ENCODE measurements at places on chromosomes 6 and 20.

DNA sequence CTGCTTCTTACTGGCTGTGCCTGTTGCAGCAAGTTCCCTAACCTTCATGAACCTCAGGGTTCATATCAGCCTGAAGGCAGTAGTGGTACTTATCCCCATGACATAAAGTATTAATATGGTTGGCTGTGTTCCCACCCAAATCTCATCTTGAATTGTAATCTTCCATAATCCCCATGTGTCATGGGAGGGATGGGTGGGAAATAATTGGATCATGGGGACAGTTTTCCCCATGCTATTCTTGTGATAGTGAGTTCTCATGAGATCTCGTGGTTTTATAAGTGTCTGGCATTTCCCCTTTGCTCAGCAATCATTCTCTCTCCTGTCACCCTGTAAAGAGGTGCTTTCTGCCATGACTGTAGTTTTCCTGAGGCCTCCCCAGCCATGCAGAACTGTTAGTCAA lies 61.8 kb downstream of the FAM229B start:
- DNase-seq, result no peak

DNA sequence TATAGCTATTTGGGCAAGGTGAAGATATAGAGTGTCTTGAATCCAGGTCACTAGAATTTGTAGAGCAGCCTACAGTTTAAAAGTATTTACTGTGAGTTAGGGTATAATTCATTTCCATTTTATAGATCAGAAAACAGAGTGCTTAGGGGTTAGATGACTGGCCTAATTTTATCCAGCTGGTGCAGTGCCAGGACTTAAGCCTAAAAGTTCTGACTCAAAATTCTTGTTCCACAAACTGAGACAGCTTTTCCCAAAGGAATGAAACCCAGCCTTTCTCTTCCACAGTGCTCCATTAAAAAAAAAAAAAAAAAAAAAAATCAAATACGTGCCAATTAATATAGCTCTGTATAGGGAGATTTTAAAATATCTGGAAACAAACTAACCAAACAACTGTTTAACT lies 441.0 kb upstream of the MARCKS start:
- DNase-seq, result no peak

GRCh38 chr6:84052883-84053241 lies 19.3 kb downstream of the MRAP2 start:
- no peak for DNase-seq

GRCh38 chr6:15434263-15434662 lies 188.4 kb downstream of the JARID2 start:
- DNase-seq, result no peak

DNA sequence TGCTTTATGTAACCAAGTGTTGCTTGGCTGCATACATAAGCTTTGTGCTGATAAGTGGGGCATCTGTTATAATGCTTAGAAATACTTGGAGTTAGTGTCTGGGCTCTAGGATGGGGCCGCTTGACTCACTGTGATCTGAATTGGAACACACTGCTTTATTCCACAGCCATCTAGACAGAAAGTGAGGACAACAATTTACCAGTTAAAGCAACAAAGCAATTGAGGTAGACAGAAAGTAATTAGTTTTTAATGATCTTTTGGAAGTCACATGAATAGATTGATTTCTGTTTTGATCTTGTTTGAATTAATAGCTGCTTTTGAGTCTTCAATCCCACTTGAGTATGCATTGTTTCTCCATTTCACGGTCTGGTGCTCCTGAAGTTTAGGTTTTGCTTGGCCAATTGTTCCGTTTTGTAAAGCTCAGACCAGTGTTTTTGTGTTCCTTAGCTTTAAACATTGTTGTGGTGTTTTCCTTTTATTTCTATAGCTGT lies 157.5 kb downstream of the TRMT11 start:
- DNase-seq, result no peak

DNA sequence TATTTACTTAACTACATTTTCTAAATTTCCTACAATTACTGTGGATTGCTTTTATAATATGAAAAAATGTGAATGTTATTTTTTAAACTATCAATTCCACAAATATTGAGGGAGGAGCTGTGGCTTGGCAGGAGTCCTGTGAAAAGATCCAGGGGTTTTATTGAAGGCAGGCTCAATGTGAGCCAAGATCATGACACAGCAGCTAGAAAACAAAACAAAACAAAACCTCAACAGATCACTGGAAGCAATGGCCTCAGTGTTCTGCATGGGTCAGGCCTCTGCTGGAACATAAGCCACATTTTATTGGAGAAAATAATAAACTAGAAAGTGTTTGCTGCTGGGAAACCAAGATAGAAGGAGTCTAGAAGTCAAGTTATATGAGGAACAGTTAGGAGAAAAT lies 19.4 kb upstream of the RCAN2 start:
- DNase-seq, result no peak

DNA sequence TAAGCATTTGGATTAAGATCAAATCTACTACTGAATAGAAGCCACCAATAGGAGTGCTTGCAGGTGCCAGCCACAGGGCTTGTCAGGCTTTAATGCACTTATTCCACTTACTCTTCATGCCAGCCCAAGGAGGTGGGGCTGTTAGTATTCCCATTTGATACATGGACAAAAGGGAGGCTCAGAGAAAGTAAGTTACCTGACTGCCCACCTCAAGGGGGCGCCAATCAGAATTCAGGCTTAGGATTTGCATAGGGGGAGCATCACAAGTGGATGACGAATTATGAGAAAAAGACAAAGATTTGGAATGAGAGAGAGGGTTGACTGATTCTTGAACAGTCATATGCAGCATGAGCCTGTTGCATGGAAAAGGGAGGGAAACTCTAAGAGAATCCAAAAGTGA lies 188.4 kb upstream of the TSHZ2 start:
- DNase-seq, result peak; percentile 60

GRCh38 chr6:79422666-79423065 lies 114.6 kb downstream of the LCA5 start:
- no peak for DNase-seq

GRCh38 chr6:152048921-152049320 lies 241.4 kb downstream of the ESR1 start:
- DNase-seq, result no peak

DNA sequence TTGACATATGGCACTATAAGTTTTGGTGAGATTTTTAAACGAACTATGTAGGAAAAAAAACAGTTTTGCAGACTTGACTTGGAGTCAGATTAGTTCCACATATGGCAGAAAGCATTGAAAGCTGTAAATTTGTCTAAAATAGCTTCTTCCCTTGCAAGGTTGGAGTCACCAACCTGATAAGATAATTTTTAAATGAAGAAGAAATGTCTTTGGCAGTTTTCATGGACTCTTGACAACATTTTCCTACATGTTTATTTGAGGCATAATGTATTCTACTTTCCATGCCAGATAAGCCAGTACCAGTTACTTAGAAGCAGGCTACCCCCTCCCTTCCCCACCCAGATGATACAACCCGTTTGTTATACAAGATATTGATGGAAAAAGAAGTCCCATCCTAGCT lies 5.2 kb downstream of the KLHL32 start:
- no peak for DNase-seq

DNA sequence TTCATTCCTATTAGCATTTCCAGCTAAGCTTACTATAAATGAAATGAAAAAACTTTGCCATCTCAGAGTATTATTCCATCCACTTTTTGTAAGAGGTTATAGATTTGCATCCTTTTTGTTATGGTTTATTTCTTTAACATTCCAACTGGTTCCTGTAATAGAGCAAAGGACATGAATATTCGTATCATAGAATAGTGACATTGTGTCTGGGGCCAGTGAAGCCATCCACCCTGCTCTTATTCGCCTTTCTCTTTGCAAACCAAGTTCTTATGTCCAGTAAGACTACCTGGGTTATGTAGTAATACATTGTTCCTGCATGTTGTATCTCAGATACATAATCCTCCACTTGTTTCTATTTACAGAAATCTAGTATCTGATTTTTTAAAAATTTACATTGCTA lies 43.1 kb downstream of the DCBLD1 start:
- no peak for DNase-seq

All from activated CD4-positive, alpha-beta T cell treated with anti-CD3 and anti-CD28 coated beads for 48 hours (primary cell).